IMR-90 (cell line): ENCODE measurements at places on chromosomes 2 and 18.

- DNase-seq, result no peak
Observed at GRCh38 chr2:97747716-97748115, 34.3 kb downstream of the ZAP70 start.

- DNase-seq, result peak; percentile 72
Observed at GRCh38 chr2:197152451-197153228, 157.9 kb downstream of the ANKRD44 start.

DNA sequence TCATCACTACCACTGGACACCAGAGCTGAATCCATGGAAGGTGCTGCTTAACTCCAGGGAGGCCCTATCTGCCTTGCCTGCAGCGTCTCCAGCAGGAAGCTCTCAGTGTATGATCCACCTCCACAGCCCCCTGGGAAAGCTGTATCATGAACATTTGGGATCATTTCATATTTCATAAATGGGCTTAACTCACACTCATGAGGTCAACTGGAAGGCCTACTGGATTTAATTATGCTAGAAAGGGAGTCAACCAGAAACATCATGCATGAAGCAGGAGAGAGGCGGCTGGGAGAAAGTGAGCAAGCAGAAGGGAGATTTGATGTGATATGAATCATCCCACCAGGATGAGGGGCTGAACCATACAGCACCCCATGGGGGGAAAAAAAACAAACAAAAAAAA is 537.7 kb downstream of the TNS1 start:
- DNase-seq, result no peak

DNA sequence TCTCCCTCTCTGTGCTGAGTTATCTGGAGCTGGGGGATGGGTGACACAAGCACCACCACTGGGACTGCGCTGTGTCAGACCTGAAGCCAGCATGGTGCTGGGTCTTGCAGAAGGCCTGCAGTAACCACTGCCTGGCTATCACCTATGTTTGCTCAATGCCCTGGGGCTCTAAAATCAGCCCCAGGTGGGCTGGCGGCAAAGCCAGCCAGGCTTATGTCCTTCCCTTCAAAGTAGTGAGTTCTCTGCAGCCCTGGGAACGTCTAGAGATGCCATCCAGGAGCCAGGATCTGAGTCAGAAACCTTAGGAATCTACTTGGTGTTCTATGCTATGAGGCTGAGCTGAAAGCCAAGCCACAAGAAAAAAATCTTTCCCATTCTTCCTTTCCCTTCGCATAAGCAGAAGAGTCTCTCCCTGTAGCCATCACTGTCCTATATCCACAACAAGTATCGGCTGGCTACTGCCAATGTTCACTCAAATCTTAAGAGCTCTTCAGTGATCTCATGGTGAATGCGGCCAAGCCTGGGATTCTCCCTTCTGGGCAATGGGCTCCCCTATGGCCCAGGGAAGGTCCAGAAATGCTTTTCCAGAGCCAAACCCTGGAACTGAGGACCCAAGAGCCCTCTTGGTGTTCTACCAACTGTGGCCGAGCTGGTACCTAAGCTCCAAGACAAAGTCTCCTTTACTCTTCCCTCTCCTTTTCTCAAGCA is 248.7 kb downstream of the ZNF385B start:
- no peak for DNase-seq

- DNase-seq, result no peak
Observed at GRCh38 chr18:52175406-52175805, 164.6 kb upstream of the DCC start.

- DNase-seq, result no peak
Observed at GRCh38 chr2:151729415-151729811, 4.9 kb downstream of the NEB start.

DNA sequence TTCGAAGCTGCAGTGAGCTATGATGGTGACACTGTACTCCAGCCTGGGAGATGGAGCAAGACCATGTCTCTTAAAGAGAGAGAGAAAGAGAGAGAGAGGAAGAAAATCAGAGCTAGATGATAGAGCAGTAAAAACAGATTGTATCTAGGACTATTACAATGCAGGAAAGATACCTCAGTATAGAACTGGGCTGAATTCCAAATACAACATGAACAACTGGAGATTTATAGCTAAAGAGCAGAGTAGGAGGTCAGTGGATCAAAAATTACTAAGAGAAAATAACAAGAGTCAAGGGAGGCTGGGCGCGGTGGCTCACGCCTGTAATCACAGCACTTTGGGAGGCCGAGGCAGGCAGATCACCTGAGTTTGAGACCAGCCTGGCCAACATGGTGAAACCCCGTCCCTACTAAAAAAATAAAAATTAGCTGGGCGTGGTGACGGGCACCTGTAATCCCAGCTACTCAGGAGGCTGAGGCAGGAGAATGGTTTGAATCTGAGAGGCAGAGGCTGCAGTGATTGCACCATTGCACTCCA is 100.7 kb upstream of the MSH6 start:
- DNase-seq, result no peak

DNA sequence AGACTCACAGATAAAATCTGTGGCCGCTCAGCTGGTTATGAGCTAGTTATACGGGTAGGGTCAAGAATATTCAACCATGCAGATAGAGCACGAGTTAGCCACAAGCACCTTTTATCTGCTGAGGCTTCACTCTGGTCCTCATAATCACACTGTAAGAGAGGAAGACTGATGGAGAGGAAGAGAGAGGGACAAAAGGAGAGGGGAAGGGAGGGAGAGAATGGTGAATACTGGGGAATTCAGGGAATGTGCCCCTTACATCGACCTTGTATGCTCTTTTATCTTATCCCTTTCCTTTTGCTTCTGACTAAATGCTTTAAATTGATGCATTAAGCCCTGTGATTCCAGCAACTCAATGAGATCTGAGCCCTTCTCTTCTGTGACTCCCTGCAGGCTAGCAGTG is 333.1 kb downstream of the DSEL start:
- no peak for DNase-seq

DNA sequence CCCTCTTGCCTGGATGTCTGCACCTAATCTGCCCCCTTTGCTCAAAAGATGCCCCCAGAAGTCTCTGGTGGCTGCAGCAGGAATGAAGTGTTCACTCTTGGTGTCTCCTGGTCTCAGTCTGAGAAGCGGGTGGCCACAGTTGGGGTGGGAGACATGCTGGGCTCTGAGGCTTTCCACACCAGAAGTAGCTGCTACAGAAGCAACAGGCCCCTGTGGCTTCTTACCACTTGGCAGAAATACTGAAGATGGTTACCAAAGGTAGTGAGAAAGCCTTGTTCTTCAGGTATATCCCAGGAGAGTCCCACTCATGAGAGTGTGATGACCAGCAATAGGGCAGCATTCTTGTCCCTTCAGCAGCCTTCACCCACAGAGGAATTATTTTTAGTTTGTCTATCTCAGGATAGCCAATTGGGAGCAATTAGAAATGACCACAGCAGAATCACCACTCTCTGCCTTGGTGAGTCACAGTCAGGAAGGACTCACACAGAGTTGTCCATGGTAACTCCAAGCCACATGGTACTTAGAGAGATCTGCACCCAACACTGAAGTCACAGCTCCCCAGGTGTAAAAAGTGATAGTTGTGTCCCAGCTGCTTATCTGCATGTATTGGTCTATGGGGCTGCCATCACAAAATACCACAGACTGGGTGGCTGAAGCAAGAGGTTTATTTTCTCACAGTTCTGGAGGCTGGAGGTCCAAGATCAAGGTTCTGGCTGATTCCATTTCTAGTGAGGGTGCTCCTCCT is 169.8 kb upstream of the ID2 start:
- peak; percentile 64 for DNase-seq

GRCh38 chr2:237287872-237288271 is 126.1 kb downstream of the COL6A3 start:
- peak; percentile 54 for DNase-seq

DNA sequence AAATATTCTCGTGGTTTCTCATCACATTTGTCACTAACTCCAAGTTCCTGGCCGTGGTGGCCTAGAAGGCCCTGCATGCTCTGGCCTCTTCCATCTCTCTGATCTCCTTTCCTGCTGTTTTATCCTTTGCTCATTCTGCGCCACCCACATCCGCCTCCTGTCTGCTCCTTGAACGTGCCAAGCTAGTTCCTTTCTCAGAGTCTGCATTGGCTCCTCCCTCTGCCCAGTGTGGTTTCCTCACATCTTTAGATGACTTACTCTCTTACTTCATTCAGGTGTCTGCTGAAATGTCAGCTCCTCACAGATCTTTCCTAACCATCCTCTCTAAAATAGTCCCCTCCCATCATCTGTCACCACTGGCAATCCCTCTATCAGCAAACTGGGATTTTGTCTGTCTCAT is 158.6 kb upstream of the RBMS1 start:
- no peak for DNase-seq

DNA sequence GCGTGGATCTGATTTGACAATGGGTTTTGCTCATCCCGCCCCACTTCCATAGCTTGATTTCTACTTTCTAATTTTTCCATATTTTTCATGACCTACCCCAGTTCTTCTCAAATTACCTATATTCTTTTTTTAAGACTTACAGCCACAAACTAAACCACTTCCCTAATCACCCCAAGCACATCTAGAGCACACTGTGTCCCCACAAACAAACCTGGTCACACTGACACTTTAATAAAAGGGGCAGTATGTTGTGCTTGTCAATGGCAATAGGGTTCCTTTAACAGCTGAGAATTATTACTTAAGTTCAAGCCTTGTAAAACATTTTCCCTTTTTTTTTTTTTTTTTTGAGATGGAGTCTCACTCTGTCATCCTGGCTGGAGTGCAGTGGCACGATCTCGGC is 47.1 kb downstream of the MREG start:
- DNase-seq, result no peak

DNA sequence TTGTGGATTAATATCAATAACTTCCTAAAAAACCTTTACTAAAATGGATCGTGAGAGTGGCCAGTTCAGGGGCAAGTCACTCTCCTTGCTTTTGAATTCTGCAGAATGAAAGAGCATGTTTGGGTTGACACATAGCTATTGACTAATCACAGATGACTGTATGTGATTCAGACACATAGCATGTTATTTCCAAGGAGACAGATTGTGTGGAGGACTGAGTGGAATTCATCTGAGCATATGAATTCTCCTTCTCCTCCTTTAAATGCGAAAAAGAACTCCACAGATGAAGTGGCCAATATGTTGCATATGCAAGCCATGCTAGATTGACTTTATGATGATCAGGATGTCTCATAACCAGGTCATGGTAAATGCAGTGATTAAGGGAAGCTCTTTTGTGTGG is 249.4 kb upstream of the FAM98A start:
- DNase-seq, result peak; percentile 80

- peak; percentile 84 for DNase-seq
Observed at GRCh38 chr2:36403675-36404230, 48.2 kb downstream of the CRIM1 start.

GRCh38 chr2:120288016-120288373 is 35.3 kb downstream of the RALB start:
- DNase-seq, result no peak

DNA sequence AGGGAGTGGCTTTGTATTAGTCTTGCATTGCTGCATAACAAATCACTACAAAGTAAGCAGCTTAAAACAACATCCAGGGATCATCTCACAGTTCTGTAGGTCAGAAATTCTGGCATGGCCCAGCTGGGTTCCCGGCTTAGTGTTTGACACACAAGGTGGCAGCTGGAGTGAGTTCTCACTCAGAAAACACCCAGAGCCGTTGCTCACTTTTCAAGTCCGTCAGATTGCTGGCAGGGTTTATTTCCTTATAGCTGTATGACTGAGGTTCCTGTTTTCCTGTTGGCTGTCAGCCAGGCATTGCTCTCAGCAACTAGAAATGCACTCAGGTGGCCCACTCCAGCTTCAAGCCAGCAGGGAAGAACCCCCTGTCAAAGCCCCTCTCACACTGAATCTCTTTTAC is 324.1 kb downstream of the CCDC178 start:
- DNase-seq, result no peak

DNA sequence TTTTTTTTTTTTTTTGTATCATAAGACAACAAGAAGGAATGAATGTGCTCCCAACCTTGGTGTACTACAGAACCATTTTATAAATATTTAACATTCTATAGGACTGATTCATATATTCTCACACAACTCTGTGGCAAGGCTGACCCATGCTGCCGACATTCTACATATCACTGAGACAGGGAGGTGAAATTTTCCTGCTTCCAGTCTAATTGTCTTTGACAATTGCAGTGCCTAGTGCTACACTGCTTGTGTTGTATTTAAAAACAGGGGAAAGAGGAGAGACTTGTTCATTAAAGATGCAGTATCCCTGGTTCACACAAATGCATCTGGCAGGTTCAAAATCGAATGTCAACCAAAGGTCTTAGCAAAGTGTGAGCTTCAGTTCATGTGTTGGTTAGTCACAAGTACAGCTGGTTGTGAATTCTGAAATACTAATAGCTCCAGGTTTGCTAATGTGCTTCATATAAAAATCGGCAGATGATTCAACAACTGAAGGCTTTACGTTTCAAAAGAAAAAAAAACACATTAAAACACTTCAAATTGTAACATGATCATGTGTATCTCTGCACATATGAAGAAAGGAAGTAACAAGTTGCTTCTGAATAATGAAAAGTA is 130.8 kb downstream of the FIGN start:
- DNase-seq, result peak; percentile 79

- DNase-seq, result no peak
Observed at GRCh38 chr2:113922784-113923183, 32.9 kb downstream of the ACTR3 start.
